ENCODE measurements at places on chromosomes 12 and 14.

- no peak for DNase-seq
Measured at GRCh38 chr12:69872804-69873203, 47.8 kb downstream of the MYRFL start.

- no peak for DNase-seq
Measured at GRCh38 chr12:130601327-130601726, 114.8 kb downstream of the RIMBP2 start.

- DNase-seq = no peak
Measured at GRCh38 chr14:81771651-81772275, 238.1 kb upstream of the SEL1L start.

DNA sequence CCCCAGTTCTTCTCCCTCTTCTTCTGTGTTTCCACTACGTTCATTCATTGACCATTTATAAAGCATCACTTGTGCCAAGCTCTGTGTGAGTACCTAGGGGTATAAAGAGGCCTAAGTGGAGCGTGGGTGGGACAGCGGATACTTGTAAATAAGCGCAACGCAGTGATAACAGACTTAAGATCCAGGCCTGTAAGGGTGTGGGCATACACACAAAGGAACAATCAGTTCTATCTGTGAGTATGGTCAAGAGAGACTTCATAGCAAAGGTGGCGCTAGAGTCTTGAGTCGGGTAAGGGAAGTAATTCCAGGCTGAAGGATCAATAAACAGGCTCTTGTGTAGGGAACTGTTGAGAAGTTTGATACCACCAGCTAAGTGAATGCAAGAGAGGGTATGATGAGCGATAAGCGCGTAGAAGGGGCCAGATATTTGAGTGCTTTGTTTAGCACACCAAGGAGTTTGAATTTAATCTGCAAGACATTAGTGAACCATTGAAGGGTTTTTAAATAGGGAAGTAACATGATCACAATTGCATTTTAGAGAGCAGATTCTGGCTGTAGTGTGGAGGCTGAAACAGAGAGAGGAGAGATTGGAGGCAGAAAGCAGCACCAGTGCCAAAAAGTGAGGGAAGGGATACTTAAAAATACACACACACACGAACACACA lies 1.0 kb upstream of the GXYLT1 start:
- DNase-seq = no peak

DNA sequence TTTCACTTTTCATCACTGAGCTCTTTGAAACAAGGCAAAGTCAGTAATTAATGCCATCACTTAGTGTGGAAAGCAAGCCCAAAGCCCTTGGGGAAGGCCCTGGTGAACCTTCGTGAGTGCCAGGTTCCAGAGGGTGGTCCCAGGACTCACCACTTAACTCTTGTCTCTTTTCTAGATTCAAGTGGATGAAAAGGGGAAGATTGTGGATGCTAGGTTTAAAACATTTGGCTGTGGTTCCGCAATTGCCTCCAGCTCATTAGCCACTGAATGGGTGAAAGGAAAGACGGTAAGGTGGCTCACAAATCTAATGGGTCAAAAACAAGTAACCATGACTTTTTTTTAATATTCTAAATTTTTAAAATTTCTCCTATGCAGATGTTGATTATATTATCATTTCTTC lies 2.8 kb downstream of the ISCU start:
- no peak for DNase-seq

- DNase-seq = no peak
Measured at GRCh38 chr12:121529184-121529583, 51.6 kb downstream of the KDM2B start.

DNA sequence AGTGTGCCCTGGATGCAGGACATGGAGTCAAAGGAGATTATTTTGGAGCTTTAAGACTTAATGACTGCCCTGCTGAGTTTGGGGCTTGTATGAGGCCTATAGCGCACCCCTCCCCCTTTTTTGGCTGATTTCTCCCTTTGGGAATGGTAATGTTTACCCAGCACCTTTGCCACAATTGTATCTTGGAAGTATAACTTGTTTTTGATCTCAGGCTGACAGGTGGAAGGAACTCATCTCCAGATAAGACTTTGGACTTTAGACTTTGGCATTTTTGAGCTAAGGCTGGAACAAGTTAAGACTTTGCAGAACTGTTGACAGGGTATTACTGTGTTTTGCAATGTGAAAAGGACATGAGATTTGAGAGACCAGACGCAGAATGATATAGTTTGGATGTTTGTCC lies 110.5 kb downstream of the DERA start:
- no peak for DNase-seq

GRCh38 chr12:46304070-46304469 lies 35.2 kb upstream of the SLC38A1 start:
- DNase-seq = no peak

DNA sequence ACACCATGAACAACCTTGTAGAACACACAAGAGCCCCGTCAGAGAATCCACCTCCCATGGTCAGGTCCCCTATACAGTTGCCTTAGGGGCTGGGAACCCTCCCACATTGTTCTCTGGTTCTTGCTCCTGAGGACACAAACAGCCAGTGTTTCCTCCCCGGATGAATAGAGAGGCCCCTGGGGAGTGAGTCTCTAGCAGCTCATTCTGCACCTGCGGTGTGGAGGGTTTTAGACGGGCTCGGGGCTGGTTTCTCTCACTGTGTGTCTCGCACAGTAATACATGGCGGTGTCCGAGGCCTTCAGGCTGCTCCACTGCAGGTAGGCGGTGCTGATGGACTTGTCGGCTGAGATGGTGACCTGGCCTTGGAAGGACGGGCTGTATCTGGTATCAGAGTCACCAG lies 1052.1 kb downstream of the TMEM121 start:
- no peak for DNase-seq

DNA sequence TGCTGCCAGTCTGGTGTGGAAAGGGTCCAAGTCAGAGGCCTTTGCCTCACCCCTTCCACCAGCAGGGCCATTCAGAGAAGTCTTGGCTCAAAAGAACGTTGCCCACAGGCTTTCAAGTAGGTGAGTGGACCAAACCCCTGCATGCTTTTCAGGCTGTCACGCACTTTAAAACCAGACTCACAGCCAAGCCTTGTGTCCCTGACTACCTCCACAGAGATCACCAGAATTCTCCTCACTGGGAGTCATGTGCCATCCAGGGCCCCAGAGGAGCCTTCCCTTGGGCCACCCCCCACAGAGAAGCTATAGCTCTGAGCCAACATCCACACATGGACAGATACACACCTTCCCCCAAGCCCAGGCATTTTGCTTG lies 283.1 kb downstream of the DPF3 start:
- no peak for DNase-seq

- DNase-seq = no peak
Measured at GRCh38 chr12:67669934-67670631, 21.5 kb downstream of the DYRK2 start.

- DNase-seq = no peak
Measured at GRCh38 chr14:68234101-68234905, 414.7 kb downstream of the RAD51B start.

DNA sequence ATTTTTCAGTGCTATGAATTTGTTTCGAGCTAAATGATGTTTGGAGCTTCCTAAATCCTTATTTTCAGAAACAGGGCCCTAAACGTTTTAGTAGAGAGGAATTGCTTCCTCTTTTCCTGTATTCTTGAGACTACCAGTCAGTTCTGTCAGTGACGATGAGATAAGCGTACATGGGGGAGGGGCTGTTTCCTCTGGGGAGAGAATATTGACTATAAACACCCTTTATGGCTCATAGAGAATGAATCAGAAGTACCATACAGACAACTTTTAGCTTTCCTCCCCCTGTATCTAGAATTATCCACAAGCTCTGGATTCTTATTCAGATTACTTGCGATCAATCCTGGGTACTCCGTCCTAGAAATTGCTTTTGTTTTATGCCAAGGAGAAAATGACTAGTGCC lies 5.1 kb downstream of the TBK1 start:
- DNase-seq = no peak

- DNase-seq = no peak
Measured at GRCh38 chr12:54378796-54379397, 5.6 kb downstream of the ZNF385A start.

- DNase-seq = no peak
Measured at GRCh38 chr12:93667672-93668071, 9.5 kb upstream of the CRADD start.

DNA sequence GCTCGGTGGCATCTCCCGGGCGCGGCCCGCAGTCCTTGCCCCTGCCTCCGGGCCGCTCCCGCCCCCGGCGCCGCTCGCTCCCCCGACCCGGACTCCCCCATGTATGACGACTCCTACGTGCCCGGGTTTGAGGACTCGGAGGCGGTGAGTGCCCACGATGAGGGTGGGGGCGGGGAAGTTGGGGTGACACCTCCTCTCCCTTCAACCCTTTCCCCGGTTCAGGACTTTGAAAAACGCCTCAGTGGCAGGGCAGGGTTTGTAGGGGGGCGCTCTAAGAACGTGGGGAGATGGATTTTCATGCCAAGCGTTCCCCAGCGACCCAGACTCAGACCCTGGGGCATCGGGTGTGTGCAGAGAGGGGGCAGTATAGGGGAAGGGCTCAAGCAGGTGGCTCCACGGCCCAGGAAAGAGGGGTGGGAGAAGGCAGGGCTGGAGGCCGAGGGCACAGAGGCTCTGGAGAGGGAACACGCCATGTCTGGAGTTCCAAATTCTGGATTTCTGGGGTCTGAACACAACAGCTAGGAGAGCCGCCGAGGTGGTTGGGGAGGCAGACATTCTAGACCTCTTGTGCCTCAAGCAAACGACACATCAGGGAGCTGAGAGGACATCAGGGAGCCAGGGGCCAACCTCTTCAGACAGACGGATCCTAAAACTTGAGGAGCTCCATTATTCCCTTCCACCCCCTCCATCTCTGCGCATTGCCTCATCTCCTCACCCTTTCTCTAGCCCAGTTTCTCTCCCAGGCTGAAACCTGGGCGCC lies 715 bp downstream of the CACNB3 start:
- no peak for DNase-seq

DNA sequence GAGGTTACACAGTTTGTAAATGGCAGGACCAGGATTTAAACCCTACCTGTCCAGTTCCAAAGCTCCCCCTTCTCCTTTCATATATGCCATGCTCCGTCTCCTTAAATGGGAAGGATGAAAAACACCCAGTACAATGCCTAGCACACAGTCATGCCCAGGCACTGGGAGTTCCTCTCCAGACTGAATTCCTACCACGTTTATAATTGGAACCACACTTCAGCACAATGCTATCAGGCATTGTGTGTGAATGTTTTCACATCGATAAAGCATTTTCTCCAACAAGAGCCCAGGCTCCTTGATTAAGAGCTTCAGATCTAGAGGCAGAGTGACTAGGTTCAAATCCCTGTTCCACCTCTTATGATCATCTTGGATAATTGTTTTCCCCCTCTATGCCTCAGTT lies 2.7 kb upstream of the NUAK1 start:
- no peak for DNase-seq

GRCh38 chr12:54053003-54053750 lies 458 bp upstream of the HOXC4 start:
- DNase-seq = no peak

- no peak for DNase-seq
Measured at GRCh38 chr12:56071648-56072047, 8.3 kb upstream of the ERBB3 start.

DNA sequence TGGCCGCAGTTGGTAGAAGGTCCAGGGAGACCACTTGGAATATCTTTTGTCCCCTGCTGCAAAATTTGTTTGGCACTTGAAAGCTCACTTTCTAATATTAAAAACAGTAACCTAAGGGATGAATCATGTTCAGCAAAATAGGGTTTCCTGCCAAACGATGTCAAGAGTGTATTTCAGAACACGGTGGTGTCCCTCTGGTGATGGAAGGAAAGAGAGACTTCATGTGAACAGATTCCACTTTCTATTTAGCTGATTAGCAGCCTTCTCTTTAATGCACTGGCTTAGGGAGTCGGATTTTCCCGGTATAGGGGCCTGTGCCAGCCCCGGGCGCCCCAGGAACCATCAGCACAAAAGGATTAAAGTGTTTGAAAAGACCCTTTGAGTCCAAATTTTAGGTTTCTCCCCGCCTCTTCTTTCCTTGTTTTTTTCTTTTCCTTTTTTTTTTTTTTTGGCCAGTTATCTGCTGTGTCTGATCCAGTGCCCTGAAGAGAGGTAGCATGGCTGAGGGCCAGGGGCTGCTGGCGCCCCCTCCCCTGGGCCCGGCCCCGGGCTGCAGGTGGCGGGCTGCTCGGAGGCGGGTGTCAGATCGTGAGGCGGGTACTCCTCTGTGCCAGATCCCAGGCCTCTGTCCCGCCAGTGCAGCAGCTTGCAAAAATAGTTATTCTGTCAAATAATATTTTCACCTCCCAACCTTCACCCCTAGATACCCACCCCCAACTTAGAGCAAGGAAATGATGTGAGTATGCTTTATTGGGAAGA lies 88.3 kb downstream of the TESC start:
- DNase-seq = no peak

- peak; percentile 72 for DNase-seq
Measured at GRCh38 chr12:122840580-122841513, 5.6 kb downstream of the HIP1R start.

- DNase-seq = no peak
Measured at GRCh38 chr14:49483268-49483667, 102.9 kb downstream of the RPS29 start.

- no peak for DNase-seq
Measured at GRCh38 chr12:30952015-30952414, 25.5 kb downstream of the TSPAN11 start.

GRCh38 chr14:67569011-67569650 lies 30.9 kb downstream of the PIGH start:
- peak; percentile 75 for DNase-seq

DNA sequence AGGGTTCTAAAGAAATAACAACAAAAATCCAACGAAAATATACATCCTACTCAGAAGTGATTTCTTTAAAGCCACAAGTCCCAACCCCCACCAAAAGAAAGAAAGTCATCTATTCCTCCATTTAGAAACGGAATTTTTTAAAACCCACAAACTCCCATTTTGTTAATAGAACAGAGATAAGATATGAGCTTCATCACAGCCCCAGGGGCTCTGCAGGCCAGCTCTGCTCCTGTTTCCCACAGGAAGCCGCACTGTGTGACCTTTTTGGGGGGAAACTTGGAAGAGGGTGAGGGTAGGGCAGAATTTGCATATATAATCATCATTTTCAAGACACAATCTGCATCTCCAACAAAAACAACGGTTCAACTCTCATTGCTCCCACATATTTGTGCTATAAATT lies 2.8 kb downstream of the FBXL14 start:
- DNase-seq = no peak

DNA sequence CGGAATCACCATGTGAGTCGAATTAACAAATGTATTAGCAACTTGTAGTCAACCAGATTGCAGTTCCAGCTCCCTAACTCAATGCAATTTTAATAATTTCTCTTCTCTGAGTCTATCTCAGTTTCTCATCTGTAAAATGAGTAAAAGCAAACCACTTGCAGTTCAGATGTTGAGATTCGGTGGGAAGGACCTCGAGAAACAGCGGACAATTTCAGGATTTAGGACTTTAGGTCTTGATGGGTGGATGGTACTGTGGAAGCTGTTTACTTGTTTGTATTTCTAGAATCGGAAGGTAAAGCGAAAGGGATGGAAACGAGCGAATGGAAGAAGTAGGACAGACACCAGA lies 510 bp upstream of the TTC8 start:
- DNase-seq = no peak

Measured in posterior vena cava (tissue), 2 donors.